Muscle of leg (tissue), 16 donors: ENCODE measurements at places on chromosomes 7 and 10.

DNA sequence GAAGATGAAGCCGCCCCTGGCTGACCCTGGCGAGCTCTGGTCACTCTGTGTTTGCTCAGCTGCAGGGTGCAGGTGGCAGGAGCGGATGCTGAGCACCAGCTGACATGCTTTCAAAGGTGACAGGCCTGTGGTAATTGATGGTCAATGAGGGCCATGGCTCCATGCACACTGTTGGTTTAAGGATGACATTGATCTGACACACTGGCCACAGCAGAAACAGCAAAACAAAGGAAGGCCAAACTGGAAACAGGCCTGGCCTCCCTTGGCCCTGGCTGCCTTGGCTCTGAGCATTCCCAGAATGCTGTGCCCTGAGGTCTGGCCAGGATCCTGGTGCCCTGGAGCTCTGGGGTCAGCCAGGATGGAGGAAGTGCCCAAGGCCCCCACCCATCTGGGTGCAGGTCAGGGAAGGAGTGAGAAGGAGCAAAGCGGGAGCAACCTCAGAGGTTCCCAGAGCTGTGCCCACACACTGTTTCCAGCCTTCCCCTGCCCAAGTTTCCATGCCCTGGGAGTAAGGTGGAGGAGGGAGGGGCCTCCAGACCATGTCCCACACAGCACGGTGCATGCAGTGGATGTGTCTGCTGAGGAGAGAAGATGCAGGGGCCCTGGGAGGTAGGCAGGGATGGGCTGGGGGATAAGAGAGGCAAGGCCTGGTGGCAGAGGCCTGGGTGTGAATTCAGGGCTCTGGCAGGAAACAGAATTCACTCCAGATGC is 302.2 kb downstream of the RPS24 start:
- no peak for DNase-seq

GRCh38 chr10:106082865-106083264 is 1081.6 kb downstream of the SORCS1 start:
- DNase-seq, result no peak

DNA sequence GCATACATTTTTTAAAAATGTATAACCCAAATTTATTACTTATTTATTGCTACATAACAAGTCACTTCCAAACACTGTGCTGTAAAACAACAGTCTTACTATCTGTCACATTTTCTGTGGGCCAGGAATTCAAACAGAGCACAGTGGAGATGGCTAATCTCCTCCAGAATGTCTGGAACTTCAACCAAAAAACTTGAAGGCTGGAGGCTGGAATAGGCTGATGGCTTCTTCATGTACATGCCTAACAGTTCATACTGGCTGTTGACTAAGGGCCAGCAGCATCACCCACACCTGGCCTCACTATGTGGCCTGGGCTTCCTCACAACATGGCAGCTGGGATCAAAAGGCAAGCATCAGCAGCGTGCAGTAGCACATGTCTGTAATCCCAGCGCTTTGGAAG is 92.4 kb upstream of the KMT2E start:
- no peak for DNase-seq

- DNase-seq, result peak; percentile 55
Observed at GRCh38 chr10:30219971-30220751, 128.9 kb downstream of the MTPAP start.

DNA sequence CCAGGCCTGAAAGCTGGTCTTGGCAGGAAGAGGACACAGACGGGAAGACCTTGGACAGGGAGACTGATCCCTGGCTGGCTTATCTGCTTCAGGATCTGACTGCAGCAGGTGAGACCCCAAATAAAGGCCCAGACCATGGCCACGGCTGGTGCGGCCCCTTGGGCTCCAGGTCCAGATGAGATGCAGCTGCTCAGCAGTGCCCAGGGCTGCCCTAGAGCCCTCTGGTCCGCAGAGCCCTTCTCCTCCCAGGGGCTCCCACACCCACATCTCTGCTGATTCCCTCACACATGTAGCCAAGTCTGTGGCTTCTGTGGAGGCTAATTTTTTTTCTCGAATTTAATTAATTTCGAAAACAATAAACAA is 46.3 kb downstream of the VIPR2 start:
- no peak for DNase-seq

DNA sequence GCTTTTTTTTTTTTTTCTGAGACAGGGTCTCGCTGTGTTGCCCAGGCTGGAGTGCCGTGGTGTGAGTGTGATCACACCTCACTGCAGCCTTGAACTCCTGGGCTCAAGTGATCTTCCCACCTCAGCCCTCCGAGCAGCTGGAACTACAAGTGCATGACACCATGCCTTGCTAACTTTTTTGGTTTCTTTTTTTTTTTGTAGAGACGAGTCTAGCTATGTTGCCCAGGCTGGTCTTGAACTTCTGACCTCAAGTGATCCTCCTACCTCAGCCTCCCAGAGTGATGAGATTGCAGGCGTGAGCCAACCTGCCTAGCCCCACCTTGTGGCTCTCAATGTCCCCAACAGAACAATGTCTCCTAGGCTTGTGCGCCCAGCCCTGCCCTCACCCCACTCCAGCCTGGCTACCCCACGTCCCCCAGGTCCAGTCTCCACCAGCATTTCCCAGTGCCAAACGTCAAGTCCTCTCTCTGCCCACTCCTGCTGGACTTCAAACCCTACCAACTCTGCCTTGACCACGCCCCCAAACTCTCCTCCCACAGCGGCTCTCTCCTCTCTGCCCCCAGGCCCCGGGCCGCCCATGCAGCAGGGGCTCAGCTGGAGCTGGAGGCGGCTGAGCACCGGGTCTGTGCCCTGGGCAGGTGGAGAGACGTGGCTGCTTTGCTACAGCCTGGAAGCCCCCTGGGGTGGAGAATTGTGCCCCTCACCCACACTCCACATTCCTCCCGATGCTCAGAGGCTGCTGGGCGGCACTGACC is 18.9 kb downstream of the BHLHA15 start:
- no peak for DNase-seq

DNA sequence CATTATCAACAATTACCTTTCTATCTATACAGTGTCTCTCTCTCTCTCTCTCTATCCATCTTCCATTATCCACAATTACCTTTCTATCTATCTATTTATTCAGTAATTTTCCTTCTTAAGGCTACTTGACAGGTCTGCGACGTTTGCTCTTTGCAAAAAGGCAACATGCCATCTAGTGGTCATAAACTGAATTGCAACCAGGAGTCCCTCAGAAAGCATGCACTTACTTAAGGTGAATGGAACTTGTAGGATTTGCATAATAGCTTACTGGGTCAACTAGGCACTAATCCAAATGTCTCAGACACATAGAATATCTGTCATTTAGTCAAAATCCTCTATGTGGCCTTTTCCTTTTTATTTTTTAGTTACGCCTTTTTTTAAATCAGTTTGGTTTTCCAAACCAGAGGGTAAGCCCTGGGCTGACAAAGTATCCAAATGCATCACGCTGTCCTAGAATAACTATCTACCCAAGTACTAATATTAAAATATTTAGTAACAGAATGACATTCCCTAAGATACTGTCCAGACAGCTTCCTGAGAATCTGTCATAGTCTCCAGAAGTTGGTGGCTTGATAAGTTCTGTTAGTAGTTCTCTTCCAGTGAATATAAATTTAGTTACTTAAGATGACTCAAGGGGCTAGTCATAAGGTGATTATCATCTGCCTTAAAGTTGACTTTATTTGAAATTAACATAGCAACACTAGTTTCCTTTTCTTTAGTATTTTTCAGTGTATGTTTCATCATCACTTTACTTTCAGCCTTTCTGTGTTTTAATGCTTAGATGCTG is 208.3 kb downstream of the PPP1R3A start:
- DNase-seq, result peak; percentile 80

DNA sequence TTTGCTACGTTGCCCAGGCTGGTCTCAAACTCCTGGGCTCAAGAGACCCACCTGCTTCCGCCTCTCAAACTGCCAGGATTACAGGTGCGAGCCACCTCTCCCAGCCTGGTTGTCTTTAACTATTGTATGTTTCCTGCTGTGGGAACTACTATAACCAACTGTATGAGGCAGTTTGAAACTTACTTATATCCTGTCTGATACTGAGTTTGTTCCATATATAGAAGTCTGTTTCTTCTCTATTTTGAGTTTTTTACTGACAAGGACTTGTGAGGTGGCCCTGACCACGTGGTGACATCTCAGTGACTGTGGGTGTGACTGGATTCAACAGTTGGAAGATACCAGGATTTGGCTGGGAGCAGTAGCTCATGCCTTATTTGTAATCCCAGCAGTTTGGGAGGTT is 14.2 kb downstream of the FBH1 start:
- DNase-seq, result peak; percentile 9

- no peak for DNase-seq
Observed at GRCh38 chr10:51800725-51801424, 101.5 kb upstream of the CSTF2T start.

GRCh38 chr10:107443813-107444212 is 279.3 kb upstream of the SORCS1 start:
- DNase-seq, result no peak

DNA sequence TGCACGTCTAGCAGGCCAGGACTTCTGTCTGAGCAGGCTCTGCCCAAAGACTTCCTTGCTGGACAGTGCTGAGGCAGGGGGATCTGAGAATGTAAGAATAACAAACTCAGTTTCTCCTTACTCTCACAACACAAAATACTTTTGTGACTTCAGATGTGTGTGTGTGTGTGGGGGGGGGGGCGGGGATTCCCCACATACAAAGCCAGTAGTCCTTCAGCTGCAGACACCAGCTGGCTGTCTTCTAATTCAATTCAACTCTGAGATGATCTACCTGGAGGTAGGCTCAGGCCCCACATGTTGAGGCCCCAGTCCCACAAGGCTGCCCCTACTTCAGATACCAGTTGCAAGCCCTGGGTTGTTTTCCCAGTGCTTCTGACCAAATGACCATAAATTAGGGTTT is 4.7 kb upstream of the CXCL12 start:
- DNase-seq, result no peak

- DNase-seq, result no peak
Observed at GRCh38 chr7:128954150-128954549, 16.4 kb downstream of the IRF5 start.

DNA sequence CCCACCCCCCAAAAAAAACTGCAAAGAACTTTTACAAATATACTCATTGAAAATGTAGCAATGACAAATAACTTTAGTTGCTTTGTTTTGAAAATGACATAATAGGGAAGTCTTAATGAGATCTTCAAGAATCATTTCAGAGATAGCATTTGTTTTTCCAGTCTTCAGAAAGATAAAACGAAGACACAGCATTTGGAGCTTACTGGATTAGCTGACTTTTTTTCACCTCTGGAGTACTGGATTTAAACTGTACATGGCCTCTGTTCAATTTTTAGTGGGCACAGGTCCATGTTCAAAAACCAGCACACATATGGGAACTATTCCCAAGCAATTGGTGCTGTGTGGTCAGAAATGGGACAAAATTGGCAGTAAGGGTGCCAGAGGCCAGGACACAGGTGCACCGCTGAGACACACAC is 3.9 kb downstream of the RAB11FIP2 start:
- DNase-seq, result peak; percentile 43

DNA sequence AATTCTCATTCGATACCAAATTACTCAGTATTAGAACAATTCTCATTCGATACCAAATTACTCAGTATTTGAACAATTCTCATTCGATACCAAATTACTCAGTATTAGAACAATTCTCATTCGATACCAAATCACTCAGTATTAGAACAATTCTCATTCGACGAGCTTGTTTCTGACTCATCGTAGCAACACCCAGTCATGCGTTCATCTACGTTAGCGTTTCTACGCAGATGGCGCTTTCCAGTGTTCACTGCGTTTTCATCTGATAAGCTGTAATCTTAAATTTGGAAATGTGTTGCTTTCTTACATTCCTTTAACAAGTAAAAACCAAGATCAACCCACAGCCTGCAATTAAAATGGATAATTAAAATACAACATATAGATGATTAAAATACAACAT is 276.3 kb downstream of the ZMYND11 start:
- no peak for DNase-seq

GRCh38 chr7:148245381-148245780 is 345.2 kb upstream of the C7orf33 start:
- DNase-seq, result peak; percentile 19

DNA sequence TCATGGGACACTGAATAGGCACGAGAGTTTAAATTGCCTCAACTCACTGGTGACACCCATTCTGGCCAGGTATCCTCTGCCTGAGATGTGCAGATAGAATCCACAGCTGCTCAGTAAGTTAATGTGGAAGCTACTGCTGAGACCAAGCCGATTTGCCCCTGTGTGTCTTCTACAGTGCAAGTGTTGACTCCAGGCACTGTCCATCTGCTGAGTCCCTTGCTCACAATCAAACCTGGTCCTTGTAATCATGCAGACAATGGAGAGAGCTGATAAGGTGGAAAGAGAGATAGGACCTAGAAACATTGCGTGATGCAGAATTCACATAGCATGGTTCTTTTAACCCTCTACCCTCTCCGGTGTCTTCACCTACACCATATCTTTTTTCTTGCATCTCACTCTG is 101.4 kb downstream of the ITGB8 start:
- no peak for DNase-seq

GRCh38 chr10:84706875-84707274 is 378.5 kb downstream of the CCSER2 start:
- no peak for DNase-seq

DNA sequence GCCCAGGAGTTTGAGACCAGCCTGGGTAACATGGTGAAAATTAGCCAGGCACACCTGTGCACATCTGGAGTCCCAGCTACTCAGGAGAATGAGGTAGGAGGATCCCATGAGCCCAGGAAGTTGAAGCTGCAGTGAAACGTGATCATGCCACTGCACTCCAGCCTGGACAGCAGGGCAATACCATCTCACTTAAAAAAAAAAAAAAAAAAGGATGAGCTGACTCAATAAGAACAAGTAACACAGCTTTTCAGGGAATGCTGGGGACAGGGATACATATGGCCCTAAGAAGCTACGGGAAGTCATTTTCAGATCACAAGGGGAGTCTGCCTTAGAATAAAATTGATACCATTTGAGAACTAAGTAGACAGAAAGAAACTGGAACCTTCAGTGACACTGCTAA is 41.7 kb downstream of the FAM171A1 start:
- DNase-seq, result no peak

DNA sequence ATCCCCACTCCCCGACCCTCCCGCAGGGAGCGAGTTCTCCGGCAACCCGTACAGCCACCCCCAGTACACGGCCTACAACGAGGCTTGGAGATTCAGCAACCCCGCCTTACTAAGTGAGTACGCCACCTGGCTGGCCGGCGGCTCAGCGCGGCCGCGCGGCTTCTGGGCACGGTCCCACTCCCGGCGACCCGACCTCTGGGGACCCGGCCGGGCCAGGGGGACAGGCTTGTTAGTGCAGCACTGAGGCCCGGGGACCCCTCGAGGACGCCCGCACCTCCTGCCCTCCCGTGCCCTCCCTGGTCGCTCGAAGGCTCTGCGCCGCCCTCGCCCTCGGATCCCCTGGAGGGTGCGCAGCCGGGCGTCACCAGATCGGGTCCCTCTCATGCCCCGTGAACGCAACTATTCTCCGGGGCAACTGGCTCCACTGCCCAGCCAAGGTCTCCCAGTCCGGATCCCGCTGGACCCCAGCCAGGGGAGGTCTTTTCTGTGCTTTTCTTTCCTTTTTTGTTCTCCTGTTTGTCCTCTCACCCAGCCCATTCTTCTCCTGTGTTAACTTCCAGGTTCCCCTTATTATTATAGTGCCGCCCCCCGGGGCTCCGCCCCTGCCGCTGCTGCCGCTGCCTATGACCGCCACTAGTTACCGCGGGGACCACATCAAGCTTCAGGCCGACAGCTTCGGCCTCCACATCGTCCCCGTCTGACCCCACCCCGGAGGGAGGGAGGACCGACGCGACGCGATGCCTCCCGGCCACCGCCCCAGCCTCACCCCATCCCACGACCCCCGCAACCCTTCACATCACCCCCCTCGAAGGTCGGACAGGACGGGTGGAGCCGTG is 81.8 kb downstream of the PAX2 start:
- DNase-seq, result peak; percentile 7
